Stimulated activated CD8-positive, alpha-beta memory T cell treated with anti-CD3 and anti-CD28 coated beads, Interleukin-15, amount 100 ng/mL, for 4 hours (primary cell): ENCODE measurements at places on chromosomes 13 and 19.

GRCh38 chr19:10748195-10748926 lies 30.5 kb downstream of the DNM2 start:
- no peak for DNase-seq

- DNase-seq = no peak
Observed at GRCh38 chr13:37905736-37906135, 36.2 kb upstream of the TRPC4 start.

- no peak for DNase-seq
Observed at GRCh38 chr13:24860770-24861169, 96.8 kb downstream of the RNF17 start.

- peak; percentile 31 for DNase-seq
Observed at GRCh38 chr19:49363268-49364082, at the start of gene DKKL1. TSS of gene DKKL1 (plus strand) at chr19:49363877. CDS start at chr19:49363999, 122 bp downstream.

DNA sequence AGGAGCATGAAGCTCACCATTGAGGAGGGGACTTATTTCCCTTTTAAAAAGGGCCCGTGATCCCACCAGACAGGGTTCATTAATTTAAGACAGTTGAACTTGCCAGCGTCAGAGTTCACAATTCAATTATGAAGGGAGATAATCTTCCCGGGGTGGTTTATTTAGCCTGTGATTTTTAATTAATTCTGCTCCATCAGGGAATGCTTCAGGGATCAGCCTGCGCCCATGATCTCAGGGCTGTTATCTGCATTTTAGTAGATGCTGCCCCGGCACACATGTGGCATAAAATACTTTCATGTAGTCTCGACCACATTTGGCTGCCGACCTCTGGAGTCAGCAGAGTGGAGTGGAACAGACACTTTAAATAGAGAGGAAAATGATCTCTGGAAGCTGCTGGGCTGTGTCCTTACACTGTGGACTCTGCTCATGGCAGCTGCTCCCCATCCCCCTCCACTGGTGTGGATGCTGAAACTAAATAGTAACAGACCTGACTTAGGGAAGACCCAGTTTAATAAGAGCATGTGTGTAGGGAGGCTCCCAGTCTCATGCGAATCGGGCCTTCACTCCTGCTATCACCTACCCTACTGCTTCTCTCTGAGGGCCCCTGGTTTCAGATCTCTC lies 256.9 kb downstream of the TEX29 start:
- DNase-seq = no peak

DNA sequence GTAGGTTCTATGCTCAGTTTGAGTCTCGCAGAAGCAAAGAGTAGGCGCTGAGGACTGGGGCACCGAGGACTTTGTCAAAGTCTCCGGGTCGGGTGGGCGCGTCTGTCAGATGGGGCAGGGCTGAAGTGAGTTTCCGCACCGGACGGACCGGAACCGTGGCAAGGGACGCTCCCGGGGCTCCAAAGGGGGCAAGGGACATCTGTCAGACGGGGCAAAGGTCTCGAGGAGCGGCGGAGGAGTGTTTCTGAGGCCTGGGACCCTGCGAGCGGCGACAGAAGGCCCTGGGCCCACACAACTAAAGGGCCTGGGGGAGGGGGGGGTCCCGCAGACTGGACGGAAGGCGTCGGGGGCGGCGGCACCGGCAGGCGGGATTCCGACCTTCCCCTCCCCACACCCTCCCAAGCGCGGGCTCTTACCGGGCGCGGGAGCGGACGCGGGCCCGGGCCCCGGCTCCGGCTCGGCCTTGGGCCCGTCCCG lies 13.3 kb upstream of the AKAP8L start:
- no peak for DNase-seq

GRCh38 chr13:38766799-38767198 lies 79.9 kb downstream of the FREM2 start:
- DNase-seq = no peak

DNA sequence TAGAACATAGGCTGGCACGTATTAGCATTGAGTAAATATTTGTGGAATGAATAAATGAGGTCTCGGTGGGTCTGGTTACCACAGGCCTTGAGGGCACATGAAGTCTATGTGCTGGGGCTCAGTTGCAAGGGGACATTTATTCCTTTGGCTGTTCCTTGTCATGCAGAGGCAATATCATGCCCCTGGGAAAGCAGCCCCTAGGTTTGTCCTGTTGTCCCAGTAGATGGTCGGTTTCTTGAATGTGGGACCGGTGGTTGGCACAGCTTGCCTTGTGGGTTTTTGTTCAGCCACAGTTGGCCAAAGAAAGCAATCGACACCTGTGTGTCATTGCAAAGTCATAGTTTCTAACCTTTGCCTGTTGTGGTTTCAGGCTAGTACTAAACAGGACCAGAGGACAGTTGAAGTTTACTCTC lies 24.7 kb upstream of the GPR183 start:
- DNase-seq = no peak

- no peak for DNase-seq
Observed at GRCh38 chr13:87798536-87798935, 127.4 kb downstream of the SLITRK5 start.

DNA sequence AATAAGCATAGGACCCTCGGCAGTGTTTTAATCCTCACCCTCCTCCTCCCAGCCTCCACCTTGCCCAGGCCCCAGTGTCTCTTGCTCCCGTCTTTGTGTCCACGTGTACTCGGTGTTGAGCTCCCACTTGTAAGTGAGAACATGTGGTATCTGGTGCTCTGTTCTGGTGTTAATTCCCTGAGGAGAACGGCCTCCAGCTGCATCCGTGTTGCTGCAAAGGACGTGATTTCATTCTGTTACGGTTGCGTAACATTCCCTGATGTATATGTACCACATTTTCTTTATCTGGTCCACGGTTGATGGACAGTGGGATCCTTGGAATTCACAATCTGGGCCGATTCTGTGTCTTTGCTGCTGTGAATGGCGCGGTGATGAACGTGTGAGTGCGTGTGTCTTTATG lies 44.7 kb upstream of the TFDP1 start:
- DNase-seq = no peak

DNA sequence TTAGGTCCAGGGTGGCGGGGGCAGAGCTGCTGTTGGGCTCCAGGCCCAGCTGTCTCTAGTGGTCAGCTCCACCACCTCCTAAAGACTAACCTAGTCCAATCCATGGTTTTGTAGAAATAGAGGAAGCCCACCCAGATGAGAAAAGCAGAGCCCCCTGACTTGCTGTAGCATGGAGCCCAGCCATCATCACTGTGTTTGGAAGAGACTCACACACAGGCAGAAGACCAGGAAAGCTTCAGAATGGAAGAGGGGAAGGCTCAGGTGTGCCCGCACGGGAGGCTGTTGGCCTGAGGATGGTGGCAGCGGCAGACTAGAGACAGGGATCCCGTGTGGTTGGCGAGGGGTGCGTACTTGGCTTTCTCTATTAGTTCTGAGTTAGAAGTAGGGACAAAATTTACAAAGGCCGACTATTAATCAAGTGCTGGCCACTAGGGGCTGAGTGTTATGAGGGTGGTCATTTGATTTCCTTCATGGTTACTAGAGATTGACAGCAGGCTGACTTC lies 193.2 kb upstream of the SOX1 start:
- no peak for DNase-seq

DNA sequence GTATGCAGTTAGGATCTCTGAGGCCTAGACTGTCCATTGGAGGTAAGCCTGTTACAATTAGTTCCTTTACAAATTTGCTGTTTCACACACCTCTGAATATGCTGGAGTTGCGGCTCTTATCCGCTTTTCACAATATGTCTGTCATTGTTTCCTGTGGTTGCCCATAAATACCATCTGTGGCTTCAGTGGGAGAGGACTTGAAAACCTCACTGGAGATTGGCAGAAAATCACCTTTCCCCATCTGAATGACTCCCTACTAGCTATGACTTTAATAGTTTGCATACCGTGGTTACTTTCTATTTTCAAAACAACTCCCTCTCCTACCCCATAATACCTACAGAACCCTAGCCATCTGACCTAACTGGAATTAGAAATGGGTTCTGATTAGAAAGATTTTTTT lies 454.3 kb downstream of the PCDH17 start:
- no peak for DNase-seq

GRCh38 chr13:31951215-31951678 lies 80.3 kb upstream of the FRY start:
- no peak for DNase-seq

DNA sequence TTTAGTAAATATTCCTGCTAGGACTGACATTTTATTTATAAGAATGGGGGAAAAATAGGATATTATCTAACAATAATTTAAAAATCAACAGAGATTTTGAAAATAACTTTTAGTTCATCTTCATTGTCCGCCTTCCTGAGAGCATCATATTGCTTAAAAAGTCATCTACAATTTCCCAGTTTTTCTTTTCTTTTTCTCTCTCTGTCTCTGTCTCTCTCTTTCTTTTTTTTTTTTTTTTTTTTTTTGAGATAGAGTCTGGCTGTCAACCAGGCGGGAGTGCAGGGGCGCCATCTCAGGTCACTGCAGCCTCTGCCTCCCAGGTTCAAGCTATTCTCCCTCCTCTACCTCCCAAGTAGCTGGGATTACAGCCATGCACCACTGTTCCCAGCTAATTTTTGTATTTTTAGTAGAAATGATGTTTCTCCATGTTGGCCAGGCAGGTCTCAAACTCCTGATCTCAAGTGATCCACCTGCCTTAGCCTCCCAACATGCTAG lies 276.3 kb downstream of the DACH1 start:
- DNase-seq = no peak

DNA sequence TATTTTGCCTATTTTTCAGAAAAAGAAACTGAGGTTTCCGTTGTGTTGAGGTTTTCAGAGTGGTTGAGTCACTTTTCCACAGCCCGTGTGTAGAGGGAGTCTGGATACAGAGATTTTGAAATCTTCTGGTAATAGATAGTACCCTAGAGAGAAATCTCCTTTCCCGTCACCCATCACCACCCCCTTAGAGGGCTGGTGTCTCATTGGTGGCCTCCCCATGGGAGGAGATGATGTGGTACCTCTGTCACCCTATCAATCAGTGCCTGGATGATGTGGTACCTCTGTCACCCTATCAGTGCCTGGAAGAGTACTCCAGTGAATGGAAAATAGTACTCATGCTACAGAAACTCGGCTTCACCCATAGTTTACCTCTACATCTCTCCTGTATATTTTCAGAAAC lies 42.2 kb upstream of the SERP2 start:
- DNase-seq = no peak

GRCh38 chr19:52343548-52343947 lies 7.5 kb downstream of the ZNF610 start:
- no peak for DNase-seq

DNA sequence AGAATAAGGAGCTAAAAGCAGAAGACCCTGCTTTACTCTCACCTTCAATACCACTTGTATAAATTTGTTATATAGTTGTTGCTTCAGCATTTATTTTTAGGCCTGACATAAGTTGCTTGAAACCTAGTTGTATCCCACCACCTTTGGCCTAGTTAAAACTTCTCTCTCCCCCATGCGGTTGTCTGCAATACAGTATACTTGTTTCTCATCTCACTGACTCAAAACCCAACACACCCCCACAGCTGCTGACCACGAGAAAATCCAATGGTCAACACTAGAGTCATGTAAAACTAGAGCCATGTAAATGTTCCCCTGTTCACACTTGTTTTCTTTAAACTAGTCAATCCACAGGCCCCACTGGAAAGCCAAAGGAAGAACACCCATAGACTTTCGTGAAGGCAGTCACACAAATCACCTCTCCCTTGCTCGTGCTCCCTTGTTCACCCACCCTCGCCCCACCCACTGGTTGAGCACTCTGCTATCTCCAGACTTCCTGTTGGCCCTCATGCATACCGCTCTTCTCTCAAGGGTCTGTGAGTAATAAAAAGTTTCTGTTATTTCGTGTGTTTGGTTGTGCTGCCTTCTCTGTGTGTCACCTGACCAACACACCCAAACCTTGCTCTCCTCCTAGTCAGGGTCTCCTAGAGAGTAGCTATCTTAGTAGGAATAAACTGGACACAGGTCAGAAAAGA lies 12.9 kb upstream of the CCDC169 start:
- DNase-seq = no peak

DNA sequence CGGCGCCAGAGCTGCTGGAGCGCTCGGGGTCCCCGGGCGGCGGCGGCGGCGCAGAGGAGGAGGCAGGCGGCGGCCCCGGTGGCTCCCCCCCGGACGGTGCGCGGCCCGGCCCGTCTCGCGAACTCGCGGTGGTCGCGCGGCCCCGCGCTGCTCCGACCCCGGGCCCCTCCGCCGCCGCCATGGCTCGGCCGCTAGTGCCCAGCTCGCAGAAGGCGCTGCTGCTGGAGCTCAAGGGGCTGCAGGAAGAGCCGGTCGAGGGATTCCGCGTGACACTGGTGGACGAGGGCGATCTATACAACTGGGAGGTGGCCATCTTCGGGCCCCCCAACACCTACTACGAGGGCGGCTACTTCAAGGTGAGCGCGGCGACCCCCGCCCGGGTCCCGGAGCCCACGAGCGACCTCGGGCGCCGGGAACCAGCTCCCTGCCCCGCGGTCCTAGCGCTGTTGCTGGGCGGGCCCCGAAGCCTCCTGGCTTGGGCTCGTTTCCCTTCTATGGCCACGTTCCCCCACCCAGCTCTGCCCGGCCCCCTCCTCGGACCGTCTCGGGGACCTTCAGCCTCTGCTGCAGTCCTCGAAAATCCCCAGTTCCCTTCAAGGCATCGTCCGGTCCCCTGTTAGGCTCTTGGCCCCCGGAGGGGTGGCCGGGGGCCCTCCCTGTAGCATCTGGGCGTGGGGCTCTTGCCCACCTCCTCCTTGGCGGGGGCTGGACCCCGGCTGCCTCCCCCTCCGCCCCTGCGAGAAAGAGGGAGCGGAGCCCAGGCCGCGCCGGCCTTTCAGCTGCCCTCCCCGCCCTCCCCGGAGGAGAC lies at the start of gene CDC34:
CDC34 (plus strand) TSS at position 8 of the 808 bp plus-strand sequence; CDS start at position 180, 172 bp downstream.
- DNase-seq = no peak

GRCh38 chr13:73416093-73416492 lies 357.3 kb downstream of the KLF5 start:
- DNase-seq = no peak

DNA sequence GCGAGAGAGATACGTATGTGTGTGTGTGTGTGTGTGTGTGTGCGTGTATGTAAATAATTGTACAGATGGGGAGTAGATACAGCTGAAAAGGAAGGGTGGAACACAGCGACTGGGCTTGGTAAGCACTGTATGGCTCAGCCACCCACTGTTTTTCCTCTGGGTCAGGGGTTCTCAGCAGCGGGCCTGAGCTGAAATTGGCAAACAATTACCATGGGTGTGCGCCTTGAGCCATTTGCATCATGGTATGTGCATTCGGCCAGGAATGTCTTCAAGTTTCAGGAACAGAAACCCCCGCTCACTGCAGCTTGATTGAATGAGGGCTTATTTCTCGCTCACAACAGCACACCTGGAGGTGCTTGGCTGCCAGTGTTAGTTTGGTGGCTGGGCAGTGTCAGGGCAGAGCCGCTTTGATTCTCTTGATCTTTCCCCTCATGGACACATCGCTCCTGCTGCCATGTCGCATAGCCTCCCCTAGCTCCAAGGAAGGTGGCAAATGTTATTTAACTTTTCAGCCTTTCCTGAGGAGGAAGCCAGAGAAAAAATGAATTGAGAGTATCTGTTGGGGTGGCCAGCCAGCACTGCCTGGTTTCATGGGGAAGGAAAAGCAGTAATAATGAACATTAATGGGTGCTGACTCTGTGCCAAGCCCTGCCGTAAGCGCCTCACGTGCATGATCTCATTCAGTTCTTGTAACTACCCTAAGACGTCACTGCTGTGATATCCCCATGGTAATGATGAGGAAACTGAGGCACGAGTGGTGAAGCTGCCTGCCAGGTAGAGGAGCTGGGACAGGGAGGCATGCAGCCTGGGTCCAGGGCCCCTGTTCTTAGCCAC lies 126.9 kb downstream of the SIPA1L3 start:
- no peak for DNase-seq
